Hepatic stellate cell (primary cell): ENCODE measurements at places on chromosomes 3 and 15.

- DNase-seq = peak; percentile 77
Measured at GRCh38 chr3:10950476-10951294, 41.9 kb upstream of the SLC6A1 start.

GRCh38 chr3:155516439-155516838, 223.0 kb upstream of the STRIT1 start:
- no peak for DNase-seq

GRCh38 chr15:66108483-66109265, 144.9 kb downstream of the MEGF11 start:
- DNase-seq = no peak

DNA sequence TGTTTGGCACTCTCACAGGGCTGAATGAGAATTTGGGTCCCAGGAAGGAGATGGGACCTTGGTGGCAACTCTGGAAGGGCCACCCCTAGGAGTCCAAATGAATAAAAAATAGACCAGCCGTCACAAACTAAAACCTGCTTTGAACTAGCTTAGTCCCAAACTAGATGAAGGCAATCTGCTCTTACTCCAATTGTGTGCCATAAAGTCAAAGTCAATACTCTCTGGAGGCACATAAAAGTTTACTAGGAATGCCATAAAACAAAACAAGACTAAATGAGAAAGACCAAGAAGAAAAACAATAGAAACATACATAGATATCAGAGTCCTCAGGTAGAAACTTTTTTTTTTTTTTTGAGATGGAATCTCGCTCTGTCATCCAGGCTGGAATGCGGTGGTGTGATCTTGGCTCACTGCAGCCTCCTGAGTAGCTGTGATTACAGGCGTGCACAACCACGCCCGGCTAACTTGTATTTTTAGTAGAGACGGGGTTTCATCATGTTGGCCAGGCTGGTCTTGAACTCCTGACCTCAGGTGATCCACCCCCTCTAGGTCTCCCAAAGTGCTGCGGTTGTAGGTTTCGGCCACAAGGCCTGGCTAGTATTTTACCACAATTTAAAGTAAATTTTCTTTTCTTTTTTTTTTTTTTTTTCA, 8.1 kb downstream of the GOLGA6L2 start:
- DNase-seq = no peak

GRCh38 chr3:14633819-14634424, 17.6 kb upstream of the CCDC174 start:
- peak; percentile 32 for DNase-seq

GRCh38 chr3:125644036-125645005, 49.0 kb upstream of the OSBPL11 start:
- DNase-seq = no peak

GRCh38 chr3:5054098-5054497, 68.0 kb upstream of the ARL8B start:
- DNase-seq = no peak

- no peak for DNase-seq
Measured at GRCh38 chr3:68504201-68504600, 428.1 kb downstream of the TAFA4 start.

DNA sequence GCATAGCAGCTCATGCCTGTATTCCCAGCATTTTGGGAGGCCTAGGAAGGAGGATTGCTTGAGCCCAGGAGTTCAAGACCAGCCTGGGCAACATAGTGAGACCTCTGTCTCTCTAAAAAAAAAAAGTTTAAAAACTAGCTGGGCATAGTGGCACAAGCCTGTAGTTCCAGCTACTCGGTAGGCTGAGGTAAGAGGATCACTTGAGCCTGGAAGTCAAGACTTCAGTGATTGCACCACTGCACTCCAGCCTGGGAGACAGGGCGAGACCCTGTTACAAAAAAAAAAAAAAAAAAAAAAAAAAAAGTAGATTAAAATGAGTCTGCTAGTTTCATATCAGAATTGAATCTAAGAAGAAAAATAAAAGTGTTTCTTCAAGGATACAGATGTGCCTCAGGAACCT, 32.4 kb upstream of the ANPEP start:
- DNase-seq = no peak

- no peak for DNase-seq
Measured at GRCh38 chr3:196057760-196058331, 24.0 kb downstream of the TFRC start.

DNA sequence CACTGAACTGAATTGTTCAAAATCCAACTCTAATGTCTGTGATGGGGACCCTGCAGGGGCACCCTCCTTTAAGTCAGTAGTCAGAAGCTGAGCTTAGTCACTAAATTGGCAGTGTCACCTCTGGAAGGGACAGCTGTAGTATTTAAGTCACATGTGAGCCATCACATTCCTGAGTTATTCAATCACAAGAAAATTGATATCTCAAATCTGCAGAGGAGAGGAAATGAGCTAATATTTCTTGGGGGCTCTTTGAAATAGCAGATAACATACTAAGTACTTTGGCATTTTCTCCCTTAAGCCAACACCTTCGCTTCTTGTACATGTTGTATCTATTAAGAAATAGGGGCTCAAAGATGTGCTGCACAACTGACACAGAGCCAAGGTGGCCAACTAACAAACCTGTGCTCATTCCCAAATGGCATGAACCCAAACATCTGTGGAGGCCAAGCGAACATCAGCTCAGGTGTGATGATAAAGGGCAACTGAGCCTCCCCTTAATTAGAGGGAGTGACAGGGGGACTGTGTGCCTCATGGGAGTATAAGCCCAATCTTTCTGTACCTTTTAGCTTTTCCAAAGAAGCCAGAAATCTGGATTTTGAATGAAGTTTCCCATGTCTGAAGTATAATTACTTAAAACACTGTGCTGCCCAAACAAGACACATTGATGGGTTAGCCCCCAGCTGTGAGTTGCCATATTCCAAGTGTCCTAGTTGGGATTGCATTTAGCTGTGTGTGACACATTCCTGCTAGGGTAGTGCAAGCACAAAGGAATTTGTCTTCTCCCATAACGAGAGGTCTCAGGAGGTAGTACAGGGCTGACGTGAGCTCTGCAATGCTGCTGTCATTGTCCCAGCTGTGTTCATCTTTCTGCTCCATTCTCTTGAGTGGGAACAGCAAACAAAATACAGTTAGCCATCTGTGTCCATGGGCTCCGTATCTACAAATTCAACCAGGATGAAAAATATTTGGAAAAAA, 63.3 kb downstream of the ABHD5 start:
- DNase-seq = peak; percentile 60

DNA sequence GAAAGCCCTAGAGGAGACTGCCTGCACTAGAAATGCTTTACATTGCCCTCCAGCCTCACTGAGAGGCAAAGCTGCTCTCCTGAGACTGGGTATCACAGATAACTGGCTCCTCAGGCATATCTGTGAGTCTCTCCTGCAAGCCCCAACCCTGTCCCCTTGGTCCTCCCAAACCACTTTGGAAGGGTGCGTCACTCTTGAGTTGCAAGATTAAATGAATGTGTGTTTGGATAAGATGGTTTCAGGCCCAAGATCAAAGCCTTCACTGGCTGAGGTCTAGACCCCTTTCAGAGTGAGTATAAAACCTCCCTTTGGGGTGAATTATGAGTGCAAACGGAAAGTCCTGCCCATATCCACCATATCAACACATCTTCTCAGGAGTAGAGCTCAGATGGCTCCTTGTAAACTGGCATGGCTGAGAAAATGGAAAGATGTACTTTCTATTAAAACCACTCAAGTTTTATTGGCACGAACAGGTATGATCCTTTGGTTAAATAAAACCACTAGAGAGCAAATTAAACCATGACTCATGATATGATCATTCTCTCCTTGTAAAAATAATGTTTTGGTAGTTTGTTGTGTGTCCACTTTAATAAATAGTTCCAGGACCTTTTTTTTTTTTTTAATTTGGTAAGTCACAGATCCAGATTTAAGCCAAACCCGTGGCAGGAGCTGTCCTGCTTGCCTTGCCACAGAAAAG, 164.0 kb downstream of the CHST2 start:
- DNase-seq = no peak

GRCh38 chr3:163058031-163058854, 1561.6 kb downstream of the OTOL1 start:
- DNase-seq = no peak

- no peak for DNase-seq
Measured at GRCh38 chr3:171281256-171281992, 178.8 kb downstream of the TNIK start.

- no peak for DNase-seq
Measured at GRCh38 chr3:13268961-13269441, 151.1 kb downstream of the NUP210 start.

- DNase-seq = no peak
Measured at GRCh38 chr3:27479806-27480543, 4.2 kb downstream of the SLC4A7 start.

DNA sequence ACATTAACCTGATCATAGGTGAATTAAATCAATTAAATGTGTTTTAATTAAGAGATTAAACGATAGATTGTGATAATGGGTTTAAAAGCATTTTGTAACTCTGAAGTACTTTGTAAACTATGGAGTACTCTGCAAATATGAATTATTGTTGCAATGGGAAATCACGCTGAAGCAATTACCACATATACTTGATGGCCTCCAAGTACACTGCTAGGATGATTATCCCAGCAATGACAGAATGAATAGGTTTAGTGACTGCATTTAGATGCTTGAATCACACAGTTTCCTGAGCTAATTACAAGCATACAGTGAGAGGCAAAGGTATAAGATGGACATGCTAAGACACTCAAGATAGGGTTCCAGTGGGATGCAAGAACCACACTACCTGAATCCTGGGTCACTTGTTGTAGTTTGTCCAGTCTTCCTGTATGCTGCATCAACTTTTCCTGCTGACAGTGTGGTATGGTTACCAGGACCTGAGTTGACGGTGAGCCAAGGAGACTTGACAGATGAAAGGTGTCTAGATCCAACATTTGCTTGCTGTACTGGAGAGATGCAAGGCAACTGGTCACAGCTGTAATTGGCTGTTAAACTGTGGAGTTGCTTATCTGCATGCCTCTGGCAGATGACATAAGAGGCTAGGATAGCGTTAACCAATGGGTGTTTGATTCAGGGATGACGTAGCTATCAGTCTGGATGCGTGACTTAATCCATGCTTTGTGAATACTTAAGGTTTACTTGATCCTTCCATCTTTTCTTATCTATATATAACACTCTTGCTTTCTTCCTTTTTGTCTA, 38.0 kb downstream of the RNF13 start:
- DNase-seq = no peak

DNA sequence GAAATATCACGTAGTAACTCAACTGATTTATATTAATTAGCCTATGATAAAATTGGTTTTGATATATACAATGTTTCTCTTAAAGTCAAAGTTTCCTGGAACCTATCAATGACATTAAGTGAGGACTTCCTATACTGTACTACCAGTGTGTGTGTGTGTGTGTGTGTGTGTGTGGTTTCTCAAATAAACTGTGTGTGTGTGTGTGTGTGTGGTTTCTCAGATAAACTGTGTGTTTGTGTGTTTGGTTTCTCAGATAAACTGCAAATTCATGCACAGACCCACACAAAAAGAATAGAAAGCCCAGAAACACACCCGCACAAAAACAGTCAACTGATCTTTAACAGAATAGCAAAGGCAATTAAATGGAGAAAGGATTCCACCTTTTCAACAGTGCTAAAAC, 14.5 kb upstream of the WDR5B start:
- no peak for DNase-seq

DNA sequence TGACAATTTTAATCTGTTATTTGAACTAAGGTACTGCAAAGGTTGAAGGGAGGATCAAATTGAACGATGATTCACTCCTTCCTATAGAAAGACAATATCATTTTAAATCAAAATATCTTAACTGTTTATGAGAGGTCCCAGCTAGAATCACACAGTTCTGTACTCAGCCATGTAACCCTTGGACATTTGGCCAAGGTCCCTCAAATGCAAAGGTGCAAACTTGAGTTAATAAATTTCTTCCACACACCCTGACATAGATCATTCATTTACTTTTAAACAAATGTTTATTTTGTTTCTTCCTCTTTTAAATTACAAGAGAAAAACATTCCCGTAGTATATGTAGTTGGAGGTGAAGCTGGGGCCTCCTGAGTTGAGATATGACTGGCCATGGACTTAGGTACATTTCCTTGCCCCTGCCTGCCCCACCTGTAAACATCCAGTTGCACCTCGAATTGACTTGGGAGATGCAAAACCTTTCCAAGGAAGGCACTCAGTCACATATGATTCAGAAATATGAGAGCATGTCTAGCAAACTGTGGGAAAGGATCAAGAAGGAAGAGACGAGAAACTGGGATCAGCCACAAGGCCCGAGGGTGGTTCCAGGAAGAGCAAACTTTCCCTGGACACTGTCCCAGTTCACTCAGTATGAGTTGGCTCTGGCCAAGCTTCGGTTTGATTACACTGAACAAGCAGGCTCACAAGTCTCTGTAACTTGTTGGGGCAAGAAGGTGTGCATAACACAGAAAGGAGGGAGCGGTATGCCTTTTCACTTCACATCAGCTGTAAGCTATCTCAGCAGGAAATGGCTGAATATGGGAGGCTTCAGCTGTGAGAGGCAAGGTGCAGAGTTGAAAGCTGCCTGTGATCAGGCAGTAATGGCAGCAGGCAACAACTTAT, 6.7 kb downstream of the TNFSF10 start:
- peak; percentile 10 for DNase-seq

GRCh38 chr3:195751560-195751959, 30.8 kb downstream of the MUC20 start:
- no peak for DNase-seq

DNA sequence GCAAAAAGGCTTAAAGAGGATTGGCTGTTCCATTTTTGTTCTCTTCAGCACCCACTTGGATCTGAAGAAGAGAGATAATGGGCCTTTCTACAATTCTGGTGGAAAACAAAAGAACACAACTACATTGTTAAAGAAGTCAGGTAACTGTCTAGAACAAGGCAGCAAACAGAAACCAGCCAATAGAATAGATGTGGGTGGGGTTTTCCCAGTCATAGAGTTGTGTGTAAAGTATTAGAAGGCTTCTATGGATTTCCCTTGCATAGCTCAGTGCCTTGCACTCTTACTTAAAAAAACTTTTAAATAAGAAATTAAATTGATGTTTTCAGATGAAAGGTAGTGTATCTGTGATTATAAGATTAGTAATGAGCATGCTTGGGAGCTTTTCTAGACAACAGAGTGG, 462.7 kb upstream of the ATP11B start:
- no peak for DNase-seq

GRCh38 chr3:105456017-105456416, 89.3 kb downstream of the ALCAM start:
- no peak for DNase-seq

DNA sequence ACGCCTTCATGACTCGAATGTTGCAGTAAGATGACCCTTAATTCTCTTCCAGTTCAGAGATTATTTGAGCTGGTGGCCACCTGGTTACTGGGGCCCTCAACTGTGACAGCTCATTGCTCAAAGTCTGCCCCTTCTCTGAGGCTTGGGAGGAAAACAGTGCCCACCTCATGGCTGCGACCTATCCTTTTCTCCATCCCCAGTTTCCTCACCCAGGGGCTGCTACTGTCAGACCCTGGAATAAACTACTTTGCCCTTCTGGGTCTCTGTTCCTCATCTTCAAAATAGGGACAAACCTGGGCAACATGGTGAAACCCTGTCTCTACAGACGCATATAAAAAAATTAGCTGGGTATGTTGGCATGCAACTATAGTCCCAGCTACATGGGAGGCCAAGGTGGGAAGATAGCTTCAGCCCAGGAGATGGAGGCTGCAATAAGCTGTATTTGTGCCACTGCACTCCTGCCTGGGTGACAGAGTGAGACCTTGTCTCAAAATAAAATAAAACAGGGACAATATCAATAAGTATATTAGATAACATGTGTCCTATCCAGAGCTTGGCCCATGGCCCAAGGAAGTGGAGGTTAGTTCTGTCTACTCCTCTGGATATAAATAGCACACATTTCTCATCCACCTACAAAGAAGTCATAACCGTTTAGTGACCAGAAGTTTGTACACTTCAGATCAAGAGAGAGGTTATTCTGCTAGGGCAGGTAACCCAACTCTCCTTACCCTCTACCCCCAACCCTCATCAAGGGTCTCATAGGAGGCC, 2.2 kb upstream of the RASL12 start:
- no peak for DNase-seq

GRCh38 chr3:116155841-116156240, 289.4 kb downstream of the LSAMP start:
- no peak for DNase-seq
